ENCODE measurements at places on chromosomes 16 and 17. TPM values are rescaled to one million over a fixed set of nuclear protein-coding genes. Genes with fewer than 3 reads are reported as not detected.
A peak's percentile ranks its signal among the peaks of the same experiment; 100 is the strongest.

The KRTAP2-1 gene
- not detected for total RNA-seq

The BLMH gene
- 46.7 TPM for total RNA-seq

The EPX gene
- total RNA-seq, result not detected

- H3K27me3 ChIP-seq, result no peaks in the 10 kb centered on the region
- H3K36me3 ChIP-seq, result peaks cover 29% of the 10 kb centered on the region
- H3K4me1 ChIP-seq, result no peaks in the 10 kb centered on the region
- no peak overlapping the region for H3K4me3 ChIP-seq
Measured at GRCh38 chr17:48194097-48194550, 86.6 kb downstream of the SNX11 start.

- H3K27me3 ChIP-seq, result no peaks in the 10 kb centered on the region
- no peak overlapping the region for H3K4me3 ChIP-seq
- DNase-seq, result peak; percentile 58
- H3K4me1 ChIP-seq, result peaks cover 4% of the 10 kb centered on the region
- H3K27ac ChIP-seq, result no peak overlapping the region
Measured at GRCh38 chr16:30615358-30616091, 5.3 kb upstream of the ZNF689 start.

GRCh38 chr16:31333686-31334649 is 21.0 kb upstream of the ITGAX start:
- H3K4me3 ChIP-seq, result no peak overlapping the region
- no peak overlapping the region for H3K27ac ChIP-seq
- H3K27me3 ChIP-seq, result no peaks in the 10 kb centered on the region
- no peak for DNase-seq

GRCh38 chr16:49274591-49274990 is 7.0 kb downstream of the CBLN1 start:
- no peaks in the 10 kb centered on the region for H3K4me1 ChIP-seq
- H3K36me3 ChIP-seq, result no peaks in the 10 kb centered on the region
- H3K27ac ChIP-seq, result no peak overlapping the region
- peaks cover 33% of the 10 kb centered on the region for H3K27me3 ChIP-seq

DNA sequence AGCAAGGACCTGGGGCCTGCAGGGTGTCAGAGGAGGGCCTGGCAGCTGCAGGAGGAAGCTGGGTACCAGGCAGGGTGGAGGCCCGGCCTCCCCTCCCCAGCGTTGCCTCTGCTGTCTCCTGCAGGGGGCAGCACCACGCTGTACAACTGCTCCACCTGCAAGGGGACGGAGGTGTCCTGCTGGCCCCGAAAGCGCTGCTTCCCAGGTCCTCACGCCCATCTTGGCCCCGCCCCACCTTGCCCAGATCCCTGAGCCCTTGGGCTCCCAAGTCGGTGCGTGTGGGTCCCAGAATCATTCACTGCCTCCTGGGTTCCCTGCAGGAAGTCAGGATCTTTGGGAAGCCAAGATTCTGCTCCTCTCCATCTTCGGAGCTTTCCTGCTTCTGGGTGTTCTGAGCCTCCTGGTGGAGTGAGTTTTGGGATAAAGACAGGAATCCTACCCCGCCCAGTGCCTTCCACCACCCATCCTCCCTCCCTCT is 1.2 kb downstream of the TMEM95 start:
- no peak overlapping the region for H3K27ac ChIP-seq
- no peaks in the 10 kb centered on the region for H3K36me3 ChIP-seq
- peak; percentile 91 for DNase-seq
- H3K4me3 ChIP-seq, result no peak overlapping the region

- H3K27ac ChIP-seq, result peak overlapping the region; percentile 100
- peak overlapping the region; percentile 98 for H3K4me3 ChIP-seq
- no peaks in the 10 kb centered on the region for H3K36me3 ChIP-seq
- no peaks in the 10 kb centered on the region for H3K27me3 ChIP-seq
- peak; percentile 86 for DNase-seq
- peaks cover 51% of the 10 kb centered on the region for H3K4me1 ChIP-seq
Measured at GRCh38 chr17:68290268-68290954, 516 bp downstream of the SLC16A6 start.

DNA sequence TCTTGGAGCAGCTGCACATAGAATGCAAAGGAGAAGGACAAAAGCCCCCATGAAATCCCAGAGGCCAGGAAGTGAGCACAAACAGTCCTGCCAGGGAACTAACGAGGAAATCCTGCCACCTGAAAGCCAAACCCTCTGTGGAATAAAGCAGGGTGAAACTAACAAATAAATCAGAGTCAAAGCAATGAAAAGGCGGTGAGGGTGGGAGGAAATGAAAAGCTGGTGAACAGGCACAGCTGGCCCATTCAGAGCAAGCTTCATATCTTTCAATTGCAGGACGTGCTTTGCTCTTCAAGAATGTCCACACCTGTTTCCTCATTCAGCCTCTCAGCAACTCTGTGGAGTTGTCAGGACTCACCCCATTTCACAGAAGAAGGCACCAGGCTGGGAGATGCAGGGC is 108.1 kb downstream of the ABCC12 start:
- DNase-seq, result no peak
- no peaks in the 10 kb centered on the region for H3K36me3 ChIP-seq
- H3K4me1 ChIP-seq, result no peaks in the 10 kb centered on the region
- no peak overlapping the region for H3K27ac ChIP-seq
- no peak overlapping the region for H3K4me3 ChIP-seq

- peaks cover 79% of the 10 kb centered on the region for H3K4me1 ChIP-seq
- peak overlapping the region; percentile 84 for H3K27ac ChIP-seq
- no peak for DNase-seq
- H3K27me3 ChIP-seq, result no peaks in the 10 kb centered on the region
Measured at GRCh38 chr17:74473294-74473693, 6.9 kb downstream of the CD300A start.

GRCh38 chr16:4922721-4923342 is 14.1 kb downstream of the PPL start:
- no peak overlapping the region for H3K27ac ChIP-seq
- no peaks in the 10 kb centered on the region for H3K4me1 ChIP-seq
- H3K4me3 ChIP-seq, result no peak overlapping the region
- no peaks in the 10 kb centered on the region for H3K27me3 ChIP-seq
- DNase-seq, result no peak

DNA sequence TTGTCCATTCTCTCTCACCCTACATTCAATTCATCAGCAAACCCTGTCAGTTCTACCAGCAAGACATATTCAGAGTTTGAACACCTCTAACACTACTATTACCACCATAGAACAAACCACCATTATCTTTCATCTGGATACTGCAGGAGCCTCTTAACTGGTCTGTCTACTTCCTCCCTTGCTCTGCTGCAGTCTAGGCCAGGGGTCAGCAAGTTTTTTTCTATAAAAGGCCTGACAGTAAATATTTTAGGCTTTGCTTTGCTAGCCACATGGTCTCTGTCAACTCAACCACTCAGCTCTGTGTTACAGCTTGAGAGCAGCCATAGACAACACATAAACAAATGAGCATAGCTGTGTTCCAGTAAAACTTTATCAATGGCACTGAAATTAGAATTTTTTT is 13.8 kb downstream of the KCTD19 start:
- H3K27me3 ChIP-seq, result no peaks in the 10 kb centered on the region
- no peak overlapping the region for H3K27ac ChIP-seq
- H3K4me3 ChIP-seq, result no peak overlapping the region
- DNase-seq, result no peak
- no peaks in the 10 kb centered on the region for H3K4me1 ChIP-seq

DNA sequence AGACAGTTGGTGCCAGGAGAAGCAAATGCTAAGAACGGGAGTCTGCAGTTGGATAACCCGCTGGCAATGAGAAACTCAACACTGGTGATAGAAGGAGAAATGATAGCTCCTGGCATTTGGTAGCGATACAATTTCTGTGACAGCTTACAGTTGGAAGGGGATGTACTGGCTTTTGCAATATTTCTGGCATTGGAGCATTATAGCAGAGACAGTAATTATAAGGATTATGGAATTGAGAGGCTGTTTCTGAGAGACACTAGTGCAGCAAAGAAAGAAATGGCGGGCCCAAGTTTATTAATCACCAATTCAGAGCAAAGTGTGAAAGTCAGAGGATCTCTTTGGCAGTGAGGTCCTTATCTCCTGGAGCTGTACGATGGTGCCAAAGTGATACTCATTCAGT is 16.1 kb upstream of the SDK2 start:
- H3K36me3 ChIP-seq, result no peaks in the 10 kb centered on the region
- no peak for DNase-seq
- H3K27me3 ChIP-seq, result no peaks in the 10 kb centered on the region
- no peaks in the 10 kb centered on the region for H3K4me1 ChIP-seq
- no peak overlapping the region for H3K27ac ChIP-seq
- no peak overlapping the region for H3K4me3 ChIP-seq

DNA sequence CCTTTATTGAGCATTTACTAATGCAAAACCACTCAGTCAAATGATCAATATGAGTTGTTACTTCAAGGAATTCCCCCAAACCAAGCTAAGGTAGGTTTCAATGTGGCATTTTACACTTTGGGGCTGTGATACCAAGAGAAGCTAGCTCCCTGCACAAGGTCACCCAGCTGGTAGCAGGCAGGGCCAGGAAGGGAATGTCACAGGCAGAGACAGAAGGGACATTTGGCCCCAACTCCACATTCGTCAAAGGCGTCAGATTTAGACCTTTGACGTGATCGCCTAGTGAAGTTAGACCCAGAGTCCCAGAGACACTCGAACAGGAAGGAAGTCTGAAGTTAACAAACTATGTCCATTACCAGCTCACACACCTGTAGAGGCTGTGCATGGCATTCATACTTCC is 5.5 kb upstream of the SMG1 start:
- no peaks in the 10 kb centered on the region for H3K27me3 ChIP-seq
- H3K4me1 ChIP-seq, result peaks cover 5% of the 10 kb centered on the region
- no peak for DNase-seq
- no peak overlapping the region for H3K4me3 ChIP-seq

DNA sequence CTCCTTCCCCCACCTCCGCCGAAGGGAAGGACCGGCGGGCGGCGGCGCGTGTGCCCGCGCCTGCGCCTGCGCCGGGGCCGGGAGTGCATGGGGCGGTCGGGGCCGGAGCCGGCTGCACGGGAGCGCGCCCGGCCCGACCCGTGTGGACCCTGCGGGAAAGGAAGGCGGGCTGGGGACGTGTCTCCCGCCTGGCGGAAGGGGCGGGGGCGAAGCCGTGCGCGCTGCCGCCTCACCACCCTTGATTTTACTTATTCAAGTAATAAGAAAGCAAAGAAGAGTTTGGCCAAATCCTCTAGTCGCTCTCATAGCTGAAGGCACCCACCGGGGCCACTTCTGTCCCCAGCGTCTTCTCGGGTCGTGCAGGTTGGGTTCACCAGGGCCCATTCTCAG is 596 bp upstream of the PFN1 start:
- H3K36me3 ChIP-seq, result peaks cover 34% of the 10 kb centered on the region
- H3K27me3 ChIP-seq, result no peaks in the 10 kb centered on the region
- H3K4me1 ChIP-seq, result peaks cover 45% of the 10 kb centered on the region
- H3K27ac ChIP-seq, result peak overlapping the region; percentile 97
- peak overlapping the region; percentile 99 for H3K4me3 ChIP-seq
